ENCODE measurements at places on chromosomes 12 and 14.

DNA sequence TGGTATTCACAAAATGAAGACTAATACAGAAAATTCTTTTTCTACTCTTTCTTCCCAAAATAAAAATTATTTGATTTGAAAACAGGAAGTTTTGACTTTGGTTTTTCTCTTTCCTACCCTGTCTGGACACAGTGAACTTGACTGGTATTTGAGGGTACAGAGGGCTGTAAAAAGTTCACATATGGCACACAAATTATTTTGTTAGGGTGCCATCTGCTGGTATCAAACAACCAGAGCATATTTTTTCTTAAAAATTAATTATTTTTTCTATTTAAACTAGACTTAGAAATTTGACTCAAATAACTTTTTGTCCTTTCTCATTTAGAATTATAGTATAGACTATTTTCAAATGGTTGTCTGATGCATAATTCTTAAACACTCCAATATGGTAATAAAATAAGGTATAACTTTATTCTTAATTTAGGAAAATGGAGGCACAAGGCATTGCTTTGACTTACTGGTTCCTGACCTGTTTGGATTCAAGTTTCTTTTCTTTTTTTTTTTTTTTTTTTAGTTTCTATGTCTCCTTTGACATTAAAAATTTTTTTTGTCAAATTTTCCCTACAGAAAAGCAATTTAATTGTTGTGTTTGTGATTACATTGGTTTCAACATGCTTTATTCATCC, 390.6 kb downstream of the PRKD1 start:
- no peak for DNase-seq

DNA sequence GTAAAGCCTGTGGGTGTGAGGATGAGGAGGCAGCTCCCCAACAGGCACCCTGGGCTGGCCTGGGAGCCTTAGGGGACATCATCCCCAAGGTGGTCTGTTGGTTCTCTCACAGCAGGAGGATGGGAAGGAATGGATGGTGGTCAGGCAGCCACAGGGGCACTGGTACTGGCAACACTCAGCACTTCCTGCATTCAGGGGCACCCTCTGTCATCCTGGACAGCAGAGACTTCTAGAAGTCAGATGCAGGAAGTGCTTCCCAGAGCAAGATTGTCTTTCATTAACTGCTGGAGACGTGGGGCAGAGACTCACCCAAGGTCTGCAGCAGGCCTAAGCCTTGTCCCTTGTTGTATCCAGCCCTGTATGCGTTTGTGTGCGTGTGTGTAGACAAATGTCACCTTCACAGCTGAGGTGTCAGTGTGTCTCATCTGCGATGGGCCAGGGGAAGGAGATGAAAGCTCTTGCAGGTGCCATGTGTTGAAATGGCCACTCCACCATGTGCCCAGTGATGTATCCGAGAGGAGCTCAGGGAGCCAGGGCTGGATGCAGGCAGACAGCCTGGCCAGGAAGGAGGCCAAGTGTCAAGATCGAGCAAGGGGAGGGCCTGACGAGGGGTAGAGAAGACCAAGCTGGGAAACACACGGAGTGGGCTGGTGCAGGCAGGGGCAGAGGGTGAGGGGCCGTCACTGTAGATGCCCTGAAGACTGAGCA, 85.1 kb downstream of the PITPNM2 start:
- DNase-seq = no peak

DNA sequence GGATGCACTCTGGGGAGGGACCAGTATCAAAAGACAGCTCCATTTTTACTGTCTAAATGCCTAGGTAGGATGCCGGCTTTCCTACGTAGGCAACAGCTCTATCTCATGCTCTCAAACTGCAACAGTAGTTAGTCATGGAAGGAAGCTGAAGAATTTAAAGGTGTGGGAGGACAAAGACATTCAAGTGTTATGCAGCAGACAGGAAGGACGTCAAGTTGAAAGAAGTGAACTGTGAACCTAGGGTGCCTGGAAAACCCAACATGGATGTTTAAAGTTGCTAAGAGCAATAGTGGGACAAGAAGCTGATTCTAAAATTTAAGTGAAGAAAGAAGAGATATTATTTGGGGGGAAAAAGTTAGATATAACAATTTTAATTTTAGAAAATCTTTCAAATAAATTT, 5.9 kb downstream of the SEC23A start:
- DNase-seq = no peak

DNA sequence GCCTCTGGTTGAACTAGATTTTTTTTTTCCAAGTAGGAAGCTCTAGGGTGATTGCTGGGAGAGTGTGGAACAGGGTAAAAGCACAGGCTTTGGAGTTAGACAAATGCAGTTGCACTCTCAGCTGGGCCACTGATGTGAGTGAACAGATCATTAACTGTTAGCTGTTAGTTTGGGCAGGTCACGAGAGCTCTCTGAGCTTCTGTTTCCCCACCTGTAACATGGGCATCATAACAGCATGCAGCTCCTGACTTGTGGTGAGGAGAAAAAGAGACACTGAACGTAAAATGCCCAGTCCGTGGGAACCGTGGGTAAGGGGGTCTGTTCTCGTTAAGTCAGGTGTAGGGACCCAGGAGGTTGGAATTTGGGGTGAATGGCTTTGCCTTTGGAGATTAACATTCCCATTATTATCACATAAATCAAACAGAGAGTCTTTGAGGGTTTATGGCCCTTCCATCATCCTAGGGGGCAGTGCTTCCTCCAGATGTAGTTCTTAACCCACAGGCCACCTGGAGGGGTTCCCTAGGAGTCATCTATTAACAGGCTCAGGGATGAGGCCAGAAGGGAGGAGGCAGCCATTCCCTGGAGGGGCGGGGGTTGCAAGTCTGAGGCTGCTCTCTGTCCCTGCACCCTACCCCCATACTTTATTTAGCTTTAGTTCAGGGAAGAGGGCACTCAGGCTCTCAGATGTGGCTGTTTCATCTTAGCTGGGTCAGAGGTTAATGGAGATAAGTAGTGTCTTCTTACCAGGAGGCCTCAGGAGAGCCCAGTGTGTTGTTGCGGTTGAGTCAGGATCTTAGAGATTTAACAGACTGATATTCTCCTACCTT, 135.2 kb downstream of the DACT1 start:
- no peak for DNase-seq

DNA sequence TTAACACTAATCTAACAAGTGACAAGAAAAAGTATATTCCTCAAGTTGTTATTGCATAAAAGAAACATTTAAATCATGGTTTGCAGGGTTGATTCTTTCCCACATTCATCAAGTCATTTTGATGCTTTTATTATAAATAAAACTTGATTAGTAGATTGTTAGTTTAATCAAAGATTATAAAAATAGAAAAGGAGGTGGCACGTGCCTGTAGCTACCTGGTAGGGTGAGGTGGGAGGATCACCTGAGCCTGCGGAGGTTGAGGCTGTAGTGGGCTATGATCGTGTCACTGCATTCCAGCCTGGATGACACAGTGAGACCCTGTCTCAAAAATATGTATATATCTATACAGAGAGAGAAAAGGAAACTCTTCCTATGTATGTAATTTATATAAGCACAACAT, 433.2 kb upstream of the RGS6 start:
- no peak for DNase-seq

DNA sequence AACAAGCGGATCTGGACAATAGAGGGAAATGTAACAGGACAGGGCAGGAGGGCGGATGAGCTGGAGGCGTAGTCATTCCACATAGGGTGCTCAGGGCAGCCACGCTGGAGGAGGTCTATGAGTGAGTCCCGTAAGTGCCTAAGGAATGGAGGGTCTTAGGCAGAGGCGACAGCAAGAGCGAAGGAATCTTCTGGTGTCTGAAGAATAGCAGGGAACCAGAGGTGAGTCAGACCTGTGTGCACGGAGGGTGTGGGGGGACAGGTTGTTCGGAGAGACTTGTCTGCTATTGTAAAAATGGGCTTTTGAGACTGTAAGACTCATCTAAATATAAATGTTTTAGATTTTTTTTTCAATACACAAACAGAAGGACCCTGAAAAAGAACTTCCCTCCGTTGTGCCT, 70.6 kb downstream of the SETD3 start:
- no peak for DNase-seq

DNA sequence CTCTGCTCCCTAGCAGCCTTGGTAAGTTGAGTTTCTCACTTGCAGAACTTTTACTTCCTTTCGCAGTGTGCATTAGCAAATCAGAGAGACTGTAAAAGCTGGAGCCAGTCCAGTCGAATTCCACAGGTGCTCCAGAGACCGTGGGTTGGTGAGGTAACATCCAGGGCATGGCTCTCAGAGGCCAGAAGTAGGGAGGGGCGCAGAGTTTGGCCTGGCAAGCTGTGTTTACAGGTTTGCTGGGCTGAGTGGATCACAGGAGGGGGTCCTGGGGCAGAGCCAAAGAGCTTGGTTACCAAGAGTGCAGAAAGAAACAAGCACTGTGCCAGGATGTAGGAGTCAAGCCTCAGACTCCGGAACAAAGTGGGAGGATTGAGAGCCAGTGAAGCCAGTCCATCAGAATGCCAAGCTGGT, 10.2 kb upstream of the BHLHE41 start:
- DNase-seq = no peak

- no peak for DNase-seq
These were observed 184.7 kb upstream of the DCN start for GRCh38 chr12:91367234-91367849.

DNA sequence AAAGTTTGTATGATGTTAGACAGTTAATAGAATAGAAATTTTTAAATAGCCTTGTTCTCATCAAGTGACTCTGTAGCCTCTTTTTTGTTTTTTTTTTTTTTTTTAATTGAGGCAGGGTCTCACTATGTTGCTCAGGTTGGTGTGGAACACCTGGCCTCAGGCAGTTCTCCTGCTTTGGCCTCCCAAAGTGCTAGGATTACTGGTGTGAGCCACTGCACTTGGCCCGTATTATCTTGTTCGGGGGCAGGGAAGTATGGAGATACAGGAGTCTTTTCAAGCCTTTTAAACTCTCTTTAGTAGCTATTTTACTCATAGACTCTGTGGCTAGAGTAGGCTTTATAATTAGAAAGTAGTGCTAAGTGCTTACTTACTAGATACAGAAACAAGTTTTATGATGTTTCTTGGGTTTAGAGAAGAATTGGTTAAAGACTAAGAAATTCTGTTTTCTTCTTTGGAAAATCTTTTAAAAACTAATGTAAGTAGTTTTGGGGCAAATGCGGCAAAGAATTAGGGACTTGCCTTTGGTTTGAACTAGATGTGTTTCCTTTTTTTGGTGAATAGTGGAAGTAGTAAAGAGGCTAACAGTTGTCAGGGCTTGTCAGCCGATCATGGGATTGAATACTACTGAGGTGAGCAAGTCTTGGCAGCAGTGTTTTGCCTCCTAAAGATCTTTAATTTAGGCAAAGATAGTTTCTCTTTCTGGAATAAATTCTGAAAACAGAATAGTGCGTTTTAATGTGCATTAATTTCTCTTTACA, 31.3 kb downstream of the FBXO34 start:
- DNase-seq = no peak

- no peak for DNase-seq
These were observed 30.9 kb downstream of the GPHB5 start for GRCh38 chr14:63287666-63288483.

GRCh38 chr12:46916796-46917419, 91.1 kb upstream of the SLC38A4 start:
- DNase-seq = no peak

- DNase-seq = no peak
These were observed 43.2 kb upstream of the MYBPC1 start for GRCh38 chr12:101551362-101552114.

GRCh38 chr14:52413729-52414408, 99.8 kb downstream of the PTGER2 start:
- no peak for DNase-seq

DNA sequence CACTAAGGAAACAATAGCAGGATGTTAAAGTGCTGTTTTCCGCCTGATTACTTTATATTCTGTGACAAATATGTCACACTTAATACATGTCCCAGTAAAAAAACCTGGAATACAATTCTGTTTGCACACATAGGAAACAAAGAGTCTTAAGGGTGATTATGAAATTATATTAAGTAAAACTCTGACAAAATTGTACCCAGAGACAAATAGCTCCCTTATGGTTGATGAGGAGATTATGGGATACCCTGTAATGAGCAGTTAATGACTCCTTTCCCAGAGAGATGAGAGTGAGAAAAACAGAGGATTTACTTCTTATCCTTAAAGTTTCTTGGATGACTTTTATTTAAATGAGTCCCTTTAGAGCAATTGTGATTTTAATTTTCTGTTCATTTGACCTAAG, 370.6 kb downstream of the PDZRN4 start:
- no peak for DNase-seq

- no peak for DNase-seq
These were observed 42.9 kb downstream of the FERMT2 start for GRCh38 chr14:52907949-52908348.

GRCh38 chr12:121325922-121326396, 26.3 kb downstream of the ANAPC5 start:
- no peak for DNase-seq

DNA sequence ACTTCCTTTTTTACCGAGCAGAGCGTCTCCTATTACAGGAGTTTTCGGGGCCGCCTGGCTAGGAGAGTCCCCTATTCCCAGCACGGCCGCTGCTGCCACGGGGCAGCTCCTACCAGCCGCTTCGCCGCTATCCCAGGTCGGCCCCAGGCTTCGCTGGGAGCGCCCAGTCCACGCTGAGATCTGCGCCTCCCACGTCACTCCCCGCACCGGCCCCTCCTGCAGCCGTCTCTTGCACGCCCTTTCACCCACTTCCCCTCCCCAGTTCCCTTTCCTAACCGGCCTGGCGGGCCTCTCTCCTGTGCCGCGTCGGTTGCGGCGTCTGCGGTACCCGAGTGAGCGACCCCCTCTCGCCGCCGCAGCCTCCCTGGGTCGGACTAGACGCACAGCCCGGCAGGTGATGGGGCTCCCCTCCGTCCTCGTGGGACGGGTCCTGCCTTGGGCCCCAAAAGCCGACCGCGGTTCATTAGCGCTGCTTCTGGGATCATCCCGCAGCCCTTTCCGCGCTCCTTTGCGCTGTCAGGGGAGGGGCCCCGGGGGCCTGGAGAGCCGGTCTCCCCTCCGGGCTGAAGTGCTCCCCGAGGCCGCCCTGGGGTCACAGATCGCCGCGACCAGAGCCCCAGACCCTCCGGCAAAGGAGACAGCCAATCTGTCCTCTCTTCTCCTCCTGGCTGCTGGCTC, 1318.4 kb downstream of the TMEM121 start:
- no peak for DNase-seq

DNA sequence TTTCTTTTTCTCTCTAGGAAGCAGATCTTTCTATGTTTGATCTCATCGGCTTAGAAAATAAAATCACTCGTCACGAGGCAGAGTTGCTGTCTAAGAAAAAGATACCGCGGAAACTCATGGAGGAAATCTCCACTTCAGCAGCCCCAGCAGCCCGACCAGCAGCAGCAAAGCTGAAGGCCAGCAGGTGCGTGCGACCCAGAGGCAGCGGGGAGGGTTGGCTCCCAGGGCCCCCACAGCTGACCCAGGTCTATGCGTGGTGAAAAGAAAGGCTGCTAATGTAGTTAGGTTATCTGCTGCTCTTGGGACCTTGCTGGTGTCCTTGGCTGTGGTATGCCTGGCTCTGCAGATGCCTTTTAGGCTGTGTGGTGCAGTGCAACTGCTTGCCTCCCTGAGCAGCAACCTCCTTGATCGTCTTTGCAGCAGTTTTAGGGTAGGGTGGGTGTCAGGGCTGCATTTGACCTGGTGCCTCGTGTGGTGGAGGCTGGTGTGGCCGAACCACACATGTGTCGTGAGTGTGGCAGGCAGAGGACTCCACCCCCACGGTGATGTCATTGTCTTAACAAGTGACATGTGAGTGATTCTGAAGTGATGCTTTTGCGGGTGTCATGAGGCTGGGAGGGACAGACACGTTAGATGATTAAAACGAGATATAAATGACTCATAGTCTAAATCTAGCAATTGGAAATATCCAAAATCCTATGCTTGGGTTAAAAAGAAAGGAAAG, 68.6 kb downstream of the EP400 start:
- no peak for DNase-seq

All from SW 1271 (cell line).